ENCODE measurements at places on chromosomes 7 and 10.

- no peak for DNase-seq
Measured at GRCh38 chr10:77244286-77244685, 393.3 kb downstream of the KCNMA1 start.

DNA sequence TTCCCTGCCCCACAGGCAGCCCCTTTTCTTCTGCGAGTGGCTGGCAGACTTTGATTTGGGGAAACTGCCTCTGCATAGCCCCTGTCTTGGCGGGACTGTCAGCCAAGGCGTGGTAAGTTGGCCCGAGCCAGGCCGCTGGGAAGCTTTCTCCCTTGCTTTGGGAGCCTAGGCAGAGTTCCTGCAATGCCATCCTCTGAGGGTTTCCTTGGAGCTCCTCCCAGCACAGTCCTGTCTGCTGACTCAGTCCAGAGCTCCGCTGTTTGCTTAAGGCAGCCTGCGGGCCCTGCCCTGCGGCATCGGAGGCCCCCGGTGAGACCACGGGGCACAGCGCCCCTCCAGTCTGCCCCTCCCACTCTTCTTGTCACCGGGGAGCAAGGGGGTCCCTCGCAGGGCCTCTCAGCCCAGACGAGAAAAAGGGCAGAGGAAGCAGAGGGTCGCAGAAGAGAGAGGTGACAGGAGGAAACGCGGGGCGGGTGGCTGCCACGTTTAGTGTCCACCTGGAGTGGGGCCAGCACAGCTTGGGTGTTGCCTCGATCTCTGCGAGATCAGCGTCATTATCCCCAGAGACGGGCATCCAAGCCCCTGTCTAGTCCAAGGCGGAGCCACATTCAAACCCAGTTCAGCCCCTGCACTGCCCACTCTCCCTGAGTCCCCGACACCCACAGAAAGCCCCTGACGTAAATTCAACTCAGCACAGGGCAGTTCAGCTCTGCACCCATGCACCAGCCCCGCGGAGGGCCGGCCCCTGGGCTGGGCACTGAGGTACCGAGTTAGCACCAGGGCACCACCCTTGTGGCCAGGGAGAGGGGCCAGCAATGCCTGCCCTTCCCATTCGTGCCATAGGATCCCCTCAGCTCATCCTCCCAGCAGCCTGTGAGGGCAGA lies 59.0 kb upstream of the CHST15 start:
- DNase-seq = no peak

GRCh38 chr10:30803892-30804322 lies 174.4 kb upstream of the LYZL2 start:
- no peak for DNase-seq

DNA sequence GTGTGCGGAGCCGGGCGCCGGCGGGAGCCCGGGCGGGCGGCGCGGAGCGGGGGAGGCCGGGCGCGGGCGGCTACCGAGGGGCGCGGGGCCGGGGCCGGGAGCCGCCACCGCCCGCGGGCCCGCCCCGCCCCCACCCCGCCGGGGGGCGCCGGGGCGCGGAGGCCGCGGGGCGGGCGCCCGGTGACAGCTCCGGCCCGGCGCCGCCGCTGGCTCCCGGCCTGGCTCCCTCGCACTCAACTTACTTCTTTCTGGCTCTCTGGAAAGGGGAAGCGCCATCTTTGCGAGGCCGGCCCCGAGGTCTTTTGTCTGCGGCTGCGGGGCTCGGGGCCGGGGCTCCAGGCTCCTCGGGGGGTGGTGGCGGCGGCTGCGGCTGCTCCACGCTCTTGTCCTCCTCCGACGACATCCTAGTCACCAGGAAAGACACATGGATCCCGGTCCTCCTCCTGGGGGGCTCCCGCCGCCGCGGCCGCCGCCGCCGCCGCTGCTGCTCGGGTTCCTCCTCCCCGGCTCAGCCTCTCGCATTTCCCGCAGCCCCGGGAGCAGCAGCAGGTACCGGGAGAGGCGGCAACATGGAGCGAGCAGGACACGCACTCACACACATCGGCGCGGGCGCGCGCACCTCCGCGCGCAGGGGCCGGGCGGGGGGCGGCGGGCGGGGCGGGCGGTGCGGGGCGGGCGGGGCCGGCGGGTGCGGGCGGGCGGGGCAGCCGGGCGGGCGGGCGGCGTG lies at the start of gene KMT2C:
Gene KMT2C, minus strand, starts transcription at position 620 of the 727 bp plus-strand sequence. Its CDS starts 217 bp downstream, at position 403.
- DNase-seq = peak; percentile 64

DNA sequence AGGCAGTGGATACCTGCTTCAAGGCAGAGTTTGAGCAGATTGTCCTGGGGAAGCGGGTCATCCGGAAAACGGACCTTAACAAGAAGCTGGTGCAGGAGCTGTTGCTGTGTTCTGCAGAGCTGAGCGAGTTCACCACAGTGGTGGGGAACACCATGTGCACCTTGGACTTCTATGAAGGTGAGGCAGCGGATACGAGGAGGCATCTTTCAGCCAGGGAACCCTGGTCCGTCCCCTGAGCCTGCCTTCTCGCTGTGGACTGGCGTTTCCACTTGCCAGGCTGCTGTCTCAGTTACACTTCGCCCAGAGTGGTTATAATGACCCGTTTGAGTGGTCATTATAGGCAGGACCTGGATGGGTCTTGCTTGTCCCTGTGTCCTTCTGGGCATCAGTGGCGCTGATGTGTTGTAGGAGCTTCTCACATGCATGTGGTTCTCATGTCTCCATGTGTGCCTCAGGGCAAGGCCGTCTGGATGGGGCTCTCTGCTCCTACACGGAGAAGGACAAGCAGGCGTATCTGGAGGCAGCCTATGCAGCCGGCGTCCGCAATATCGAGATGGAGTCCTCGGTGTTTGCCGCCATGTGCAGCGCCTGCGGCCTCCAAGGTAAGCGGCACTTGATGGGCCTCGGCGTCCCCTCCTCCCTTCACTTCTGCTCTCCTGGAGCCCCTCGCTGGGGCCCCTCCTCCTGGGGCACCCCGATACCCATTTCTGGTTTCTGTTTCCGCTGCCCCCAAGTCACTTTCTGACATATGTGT lies 18.0 kb downstream of the UPP1 start:
- DNase-seq = no peak

Measured in GM06990 (cell line).